ENCODE measurements at places on chromosomes 12 and 14.

GRCh38 chr12:28787151-28787550 lies 361.9 kb upstream of the FAR2 start:
- no peak for DNase-seq

- peak; percentile 25 for DNase-seq
Measured at GRCh38 chr14:38056270-38056669, 151.4 kb upstream of the SSTR1 start.

DNA sequence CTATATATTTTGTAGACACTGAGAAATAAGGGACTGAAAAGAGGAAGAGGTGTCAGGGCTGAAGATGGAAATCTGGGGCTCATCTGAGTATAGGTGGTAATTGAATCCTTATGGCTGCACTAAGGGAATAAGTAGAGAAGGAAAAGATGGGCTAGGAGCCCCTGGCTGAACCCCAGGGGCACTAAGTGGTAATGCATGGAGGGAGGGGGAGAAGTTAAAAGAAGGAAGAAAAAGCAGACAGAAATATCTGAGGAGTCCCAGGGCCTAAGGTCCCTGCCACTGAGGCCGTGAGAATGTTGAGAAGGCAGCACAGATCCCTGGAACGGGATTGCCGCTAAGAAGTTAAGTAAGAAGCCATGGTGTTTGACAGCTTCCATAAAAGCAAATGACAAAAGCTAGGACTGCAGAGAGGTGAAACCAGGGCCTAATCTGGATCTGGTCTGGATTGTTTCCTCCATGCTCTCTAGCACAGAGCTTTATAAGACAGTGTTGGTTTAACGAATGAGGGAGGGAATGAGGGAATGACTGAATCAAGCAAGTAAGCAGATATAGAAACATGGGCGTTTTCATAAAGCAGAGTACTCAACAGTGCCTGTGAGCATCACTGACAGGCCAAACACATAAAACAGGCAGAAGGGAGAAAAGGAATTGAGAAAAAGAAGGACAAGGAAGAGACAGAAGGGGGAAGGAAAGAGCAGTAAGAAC lies 92.9 kb downstream of the HMGA2 start:
- DNase-seq: no peak

DNA sequence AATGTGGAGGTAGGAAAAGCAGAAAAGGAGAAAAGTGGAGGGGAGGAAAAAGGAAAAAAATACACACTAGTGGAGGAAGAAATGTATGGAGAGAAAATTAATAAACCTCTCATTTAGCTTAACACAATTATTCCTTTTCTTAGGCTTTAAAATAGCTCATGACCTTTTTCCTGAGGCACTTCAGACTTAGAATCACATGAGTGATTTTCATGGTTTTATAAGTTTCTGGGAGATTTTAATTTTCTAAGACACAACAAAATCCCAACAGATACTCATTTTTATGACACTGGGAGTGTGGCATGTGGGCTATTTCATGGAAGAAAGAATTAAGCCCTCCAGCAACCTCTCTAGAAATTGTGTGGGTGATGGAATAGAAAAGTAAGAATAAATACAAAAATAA lies 214.7 kb downstream of the CPNE8 start:
- DNase-seq: no peak

- DNase-seq: peak; percentile 65
Measured at GRCh38 chr12:131104463-131105350, 151.0 kb downstream of the ADGRD1 start.

GRCh38 chr12:54304187-54304810 lies 3.5 kb upstream of the NFE2 start:
- no peak for DNase-seq

DNA sequence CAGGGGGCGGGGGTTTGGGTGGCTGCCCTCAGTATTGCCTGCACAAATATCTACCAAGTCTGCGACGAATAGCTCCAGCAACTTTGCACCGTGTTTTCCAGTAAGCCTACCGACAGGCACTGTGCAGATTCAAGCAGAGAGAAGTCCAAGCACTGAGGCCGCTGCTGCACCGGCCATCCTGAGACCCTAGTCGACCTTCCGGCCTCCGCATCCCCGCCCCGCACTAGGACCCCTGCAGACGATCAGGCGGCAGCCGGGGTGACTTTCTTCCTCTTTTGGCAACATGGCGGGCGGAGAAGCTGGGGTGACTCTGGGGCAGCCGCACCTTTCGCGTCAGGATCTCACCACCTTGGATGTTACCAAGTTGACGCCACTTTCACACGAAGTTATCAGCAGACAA lies at the start of gene EIF2S3B:
Gene EIF2S3B, plus strand, starts transcription at position 271 of the 400 bp plus-strand sequence. Its CDS starts 13 bp downstream, at position 284.
- DNase-seq: no peak

DNA sequence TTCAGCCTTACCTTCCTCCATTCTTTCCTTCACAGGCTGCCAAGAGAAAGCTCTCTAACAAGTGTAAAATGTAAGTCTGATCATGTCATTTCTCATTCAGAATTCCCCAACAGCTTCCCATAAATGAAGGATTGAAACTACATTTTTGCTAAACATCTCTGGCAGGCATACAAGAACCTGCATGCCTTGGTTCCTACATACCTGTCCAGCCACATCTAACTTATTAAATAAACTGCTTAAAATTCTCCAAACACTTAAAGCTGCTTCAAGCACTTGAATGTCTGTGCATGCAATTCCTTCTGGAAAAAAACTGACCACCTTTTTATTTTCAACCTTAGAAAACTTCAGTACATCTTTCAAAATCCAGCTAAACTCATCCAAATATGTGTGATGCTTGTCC lies 84.4 kb upstream of the DCN start:
- no peak for DNase-seq

DNA sequence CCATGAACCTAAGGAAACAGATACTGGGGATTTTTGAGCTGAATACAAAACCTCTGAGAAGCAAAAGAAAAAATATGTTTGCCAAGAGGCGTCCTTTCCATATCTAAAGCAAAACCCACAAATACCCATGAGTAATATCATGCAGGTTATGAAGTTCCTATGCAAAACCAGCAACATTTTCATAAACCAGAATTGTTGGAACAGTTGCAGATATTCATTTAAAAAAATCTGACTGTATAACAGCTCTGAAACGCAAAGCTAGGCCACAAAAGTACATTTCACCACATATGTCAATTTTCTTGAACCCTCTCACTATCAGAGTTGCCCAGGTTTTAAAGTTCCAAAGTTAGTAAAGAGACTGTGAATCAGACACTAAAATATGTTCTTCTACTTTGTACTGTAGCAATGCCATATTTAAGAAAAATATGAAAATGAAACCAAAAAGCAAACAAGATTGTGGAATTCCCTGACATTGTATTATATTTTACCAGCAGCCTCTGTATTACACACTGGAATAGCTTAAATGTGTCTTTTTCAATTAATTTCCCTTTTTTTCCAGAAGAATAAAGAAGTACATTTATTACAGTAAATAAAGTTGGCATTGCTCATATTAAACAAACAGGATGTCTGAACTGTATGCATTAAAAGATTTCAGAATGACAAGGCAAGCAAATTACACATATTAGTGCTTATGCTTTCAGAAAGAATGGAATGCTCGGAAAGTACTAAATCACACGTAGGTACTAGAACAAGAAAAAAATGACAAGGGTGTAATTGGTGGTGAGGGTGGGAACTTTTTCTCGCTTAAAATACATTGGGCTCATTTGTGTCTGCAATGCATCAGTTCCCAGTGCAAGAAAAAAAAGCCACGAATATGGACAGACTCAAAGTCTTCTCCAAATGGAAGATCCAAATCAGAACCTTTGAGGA lies 33.6 kb upstream of the HIF1A start:
- DNase-seq: no peak

- DNase-seq: peak; percentile 44
Measured at GRCh38 chr12:100229036-100229635, 28.5 kb downstream of the ACTR6 start.

GRCh38 chr14:83196236-83196635 lies 1662.6 kb upstream of the SEL1L start:
- no peak for DNase-seq

Measured in NCI-H524 (cell line).